ENCODE measurements at places on chromosomes 3 and 15.

GRCh38 chr15:69575387-69575786, 122.8 kb downstream of the RPLP1 start:
- no peak for DNase-seq

GRCh38 chr15:59792359-59792758, 103.2 kb upstream of the BNIP2 start:
- DNase-seq, result no peak

DNA sequence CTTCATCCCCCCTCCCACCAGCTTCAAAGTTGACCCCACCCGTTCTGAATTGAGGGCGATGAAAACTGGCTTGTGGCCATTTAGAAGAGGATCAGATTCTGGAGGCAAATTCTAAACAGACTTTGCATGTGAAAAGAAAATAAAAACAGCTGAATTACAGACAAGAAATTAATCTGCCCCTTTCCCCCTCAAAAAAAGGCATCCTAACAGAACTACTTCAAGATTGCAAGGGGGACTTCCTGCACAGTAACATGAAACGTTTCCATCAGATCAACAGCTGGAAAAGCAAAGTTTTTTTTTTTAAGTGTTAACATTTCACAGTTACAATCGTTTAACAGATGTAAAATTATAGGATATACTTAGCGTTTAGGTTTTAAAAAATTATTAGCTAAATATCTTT, 229.3 kb downstream of the RORA start:
- DNase-seq, result no peak

DNA sequence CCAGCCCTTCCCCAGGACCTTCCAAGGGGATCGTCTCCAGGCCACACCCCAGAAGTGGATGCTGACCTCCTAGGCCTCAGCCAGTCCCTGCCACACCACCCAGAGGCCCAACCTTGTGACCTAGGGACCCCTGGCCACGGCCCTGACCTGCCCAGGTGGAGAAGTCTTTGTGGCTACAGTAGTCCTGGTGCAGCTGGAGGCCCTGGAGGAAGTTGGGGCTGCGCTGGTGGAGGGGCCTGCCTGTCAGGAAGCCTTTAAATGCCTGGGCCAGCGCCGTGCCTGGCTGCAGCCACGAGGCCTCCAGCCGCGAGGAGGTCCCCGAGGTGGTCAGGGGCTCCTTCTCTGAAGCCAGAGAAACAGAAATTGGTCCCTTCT, 23.4 kb downstream of the PLA2G4D start:
- no peak for DNase-seq

DNA sequence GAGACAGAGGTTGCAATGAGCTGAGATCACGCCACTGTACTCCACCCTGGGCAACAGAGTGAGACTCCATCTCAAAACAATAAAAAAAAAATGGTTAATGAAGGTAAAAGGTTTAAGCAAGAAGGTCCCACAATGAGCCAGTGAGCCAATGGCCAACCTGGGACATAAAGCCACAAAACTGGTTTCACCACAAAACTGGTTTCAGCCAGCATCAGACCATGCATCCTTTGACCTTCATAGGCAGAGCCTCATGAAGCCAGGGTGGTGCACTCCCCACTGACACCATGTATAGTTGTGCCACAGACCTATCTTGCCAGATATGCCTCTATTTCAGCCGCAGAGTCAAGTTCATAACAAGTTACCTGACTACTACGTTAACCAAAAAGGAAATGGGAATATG, 41.9 kb downstream of the SCAP start:
- no peak for DNase-seq

DNA sequence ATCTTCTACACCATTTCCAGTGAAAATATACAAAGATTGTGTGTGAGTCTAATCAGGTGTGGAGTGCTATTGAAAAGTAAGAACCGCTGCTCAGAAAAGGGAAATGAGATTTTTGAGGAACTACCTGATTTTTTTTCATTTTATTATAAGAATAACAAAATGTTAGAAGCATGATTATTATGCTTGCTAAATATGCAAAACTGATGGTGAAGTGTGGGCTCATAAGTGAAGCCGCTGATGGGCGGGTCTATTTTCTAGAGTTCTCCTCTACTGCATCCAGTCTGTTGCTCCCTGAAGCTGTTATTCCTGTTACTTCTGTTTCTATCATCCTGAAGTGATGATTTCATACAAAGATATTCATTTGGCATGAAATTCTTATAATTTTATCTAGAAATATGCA, 612.0 kb downstream of the CADM2 start:
- no peak for DNase-seq

DNA sequence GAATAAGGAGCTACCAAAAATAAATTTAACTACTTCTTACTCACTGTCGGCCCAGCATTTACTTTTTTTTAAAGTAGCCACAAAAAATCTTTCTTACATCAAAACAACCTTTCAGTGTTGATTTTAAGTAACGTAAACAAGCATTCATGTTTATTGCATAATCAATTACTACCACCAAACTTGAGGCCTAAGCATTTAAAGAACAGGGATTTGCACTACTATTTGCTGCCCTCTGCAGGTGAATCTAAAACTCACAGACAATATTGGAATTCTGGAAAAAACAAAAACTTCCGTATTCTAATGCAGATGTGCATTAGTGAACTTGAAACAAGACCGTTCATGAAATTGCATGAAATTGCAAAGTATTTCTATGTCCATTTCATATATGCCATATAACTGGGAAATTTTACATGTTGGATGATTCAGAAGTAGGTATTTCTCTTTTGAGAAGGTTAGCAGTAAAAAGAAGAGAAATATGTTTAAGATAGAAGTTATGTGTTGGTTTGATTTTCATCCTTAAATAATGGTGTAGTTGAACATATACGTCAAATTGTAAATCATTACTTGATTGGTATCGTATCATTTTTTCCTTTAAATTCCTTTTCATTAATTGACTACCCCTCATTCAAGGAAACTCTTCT, 55.6 kb downstream of the CGGBP1 start:
- DNase-seq, result no peak

DNA sequence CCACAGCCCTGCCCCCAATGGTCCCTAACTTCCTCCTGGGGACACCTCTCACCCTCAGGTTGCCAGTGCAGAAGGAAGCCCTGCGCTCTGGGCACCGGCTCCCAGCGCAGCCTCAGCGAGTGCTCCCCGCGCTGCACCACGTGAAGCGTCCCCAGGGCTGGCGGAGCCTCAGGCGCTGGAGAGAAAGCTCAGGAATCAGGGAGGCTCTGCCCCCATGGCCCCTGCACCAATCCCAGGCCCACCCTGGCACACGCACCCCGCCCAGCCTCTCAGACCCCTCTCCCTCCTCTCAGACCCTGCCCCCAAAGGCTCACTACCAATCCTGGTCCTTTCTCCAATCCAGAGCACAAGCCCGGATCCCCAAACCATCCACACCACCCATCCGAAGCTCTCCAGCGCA, 6.9 kb downstream of the COL7A1 start:
- DNase-seq, result no peak

DNA sequence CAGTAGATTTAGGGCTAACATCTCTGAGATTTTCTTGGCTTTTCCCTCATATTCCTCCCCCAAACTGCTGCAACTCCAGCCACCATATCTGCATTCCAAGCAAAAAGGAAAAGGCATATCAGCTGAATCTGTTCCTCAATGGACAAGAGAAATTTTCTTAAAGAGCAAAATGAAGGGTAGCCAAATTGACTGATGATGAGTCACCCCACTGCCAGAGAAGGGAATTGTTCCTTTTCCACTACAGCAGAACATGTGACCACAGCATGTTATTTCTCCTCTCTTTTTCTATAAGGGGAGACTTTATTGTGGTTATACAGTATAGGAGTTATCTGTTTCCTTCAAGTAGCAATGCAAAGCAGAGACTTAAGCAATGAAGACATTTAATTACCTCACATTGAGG, 172.5 kb downstream of the MTHFS start:
- DNase-seq, result no peak

- DNase-seq, result no peak
Measured at GRCh38 chr3:54861248-54862067, 66.4 kb downstream of the LRTM1 start.

DNA sequence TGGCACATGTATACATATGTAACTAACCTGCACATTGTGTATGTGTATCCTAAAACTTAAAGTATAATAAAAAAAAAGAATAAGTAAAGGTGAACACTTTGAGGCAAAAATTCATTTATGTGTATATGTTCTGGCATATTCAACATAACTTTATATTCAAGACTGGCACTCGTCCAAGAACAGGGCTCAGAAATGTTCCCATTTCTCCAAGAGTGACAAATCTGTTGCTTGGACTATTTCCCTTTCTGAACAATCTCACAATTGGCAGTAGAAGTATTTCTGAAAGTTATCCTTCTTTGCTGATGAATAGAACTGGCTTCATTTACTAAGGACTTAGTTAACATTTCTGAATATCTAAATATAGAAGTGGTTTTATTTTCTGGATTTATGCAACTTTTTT, 212.8 kb downstream of the ADAMTSL3 start:
- DNase-seq, result no peak

GRCh38 chr3:128555098-128555825, 62.3 kb upstream of the GATA2 start:
- DNase-seq, result no peak

DNA sequence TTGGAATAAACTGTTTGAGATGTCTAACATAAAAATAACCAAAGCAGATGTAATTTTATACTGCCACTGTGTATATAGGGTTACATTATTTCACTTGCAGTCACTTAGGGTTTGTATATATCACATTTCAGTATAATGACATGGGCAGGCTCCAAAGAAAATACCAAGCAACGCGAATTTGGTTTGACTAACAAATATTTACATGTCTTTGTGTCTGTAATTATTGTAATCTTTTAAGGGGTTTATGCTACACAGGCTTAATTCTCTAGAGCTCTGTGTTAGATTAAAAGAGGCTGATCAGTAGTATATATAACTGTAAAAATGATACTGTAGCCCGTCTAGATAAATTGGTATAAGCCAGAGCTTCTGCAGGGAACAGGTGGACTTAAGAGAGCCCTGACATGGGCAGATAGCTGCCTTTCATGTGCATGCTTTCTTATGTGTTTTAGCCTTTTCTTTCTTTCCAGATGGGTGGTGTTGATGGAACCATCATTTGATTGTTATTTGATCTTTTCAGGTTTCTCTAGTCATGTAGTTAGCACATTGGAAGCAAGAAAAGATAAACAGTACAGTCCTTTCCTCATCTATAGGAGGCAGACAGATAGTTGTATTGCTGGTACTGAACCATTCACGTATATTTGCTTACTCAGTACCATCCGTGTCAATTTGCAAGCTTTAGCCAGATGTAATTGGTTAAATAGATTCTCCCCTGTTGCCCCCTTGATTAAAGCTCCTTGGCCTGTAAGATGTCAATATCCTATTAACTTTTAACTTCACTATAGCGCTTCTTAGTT, 86.1 kb downstream of the GALK2 start:
- DNase-seq, result no peak
